ENCODE measurements at places on chromosomes 4 and X. TPM values are rescaled to one million over a fixed set of nuclear protein-coding genes. Genes with fewer than 3 reads are reported as not detected.

Gene ITGB1BP2
- total RNA-seq, result 6.2 TPM

Gene PLAC1
- not detected for total RNA-seq

Gene KLHL2
- 43.6 TPM for total RNA-seq

Gene VCX
- total RNA-seq, result not detected

Gene OPRPN
- total RNA-seq, result not detected

Gene HMGN5
- 2.0 TPM for total RNA-seq

Gene MTNR1A
- total RNA-seq, result not detected

Gene SLC25A43
- total RNA-seq, result 22.9 TPM

Gene ABCB7
- total RNA-seq, result 16.7 TPM

Gene PDHA2
- total RNA-seq, result not detected

Gene SRPX2
- 26.8 TPM for total RNA-seq

Gene HAUS7
- 16.4 TPM for total RNA-seq

Gene ABCG2
- total RNA-seq, result 0.90 TPM

Gene ACE2
- not detected for total RNA-seq

Gene UNC5C
- total RNA-seq, result 2.2 TPM

Gene BMP3
- not detected for total RNA-seq

Gene SOWAHB
- not detected for total RNA-seq

Gene ART3
- not detected for total RNA-seq

Gene ARL9
- total RNA-seq, result 0.09 TPM

Gene NXF2B
- total RNA-seq, result not detected

Gene DCHS2
- not detected for total RNA-seq

Gene ZIC3
- total RNA-seq, result not detected

Gene SORCS2
- total RNA-seq, result 0.27 TPM
